ENCODE measurements at places on chromosomes 11 and 22. TPM values are rescaled to one million over a fixed set of nuclear protein-coding genes. Genes with fewer than 3 reads are reported as not detected.

The CCDC188 gene
- total RNA-seq: 0.54 TPM

GRCh38 chr11:57432714-57433163 lies 5.8 kb upstream of the SLC43A3 start:
- H3K4me3 ChIP-seq: no peak overlapping the region
- DNase-seq: no peak
- H3K27ac ChIP-seq: no peak overlapping the region
- peaks cover 6% of the 10 kb centered on the region for H3K27me3 ChIP-seq
- no peaks in the 10 kb centered on the region for H3K36me3 ChIP-seq

The RASGRP2 gene
- total RNA-seq: 2.9 TPM

- no peak overlapping the region for H3K27ac ChIP-seq
- peaks cover 7% of the 10 kb centered on the region for H3K4me1 ChIP-seq
- no peak for DNase-seq
Measured at GRCh38 chr11:120522021-120522420, 10.5 kb downstream of the GRIK4 start.

GRCh38 chr11:2887515-2888195 lies 2.1 kb upstream of the CDKN1C start:
- peak overlapping the region; percentile 91 for H3K27ac ChIP-seq
- DNase-seq: no peak
- H3K4me1 ChIP-seq: peaks cover 11% of the 10 kb centered on the region
- H3K27me3 ChIP-seq: peaks cover 15% of the 10 kb centered on the region
